Posterior cingulate gyrus (tissue), 11 donors: ENCODE measurements at places on chromosomes 4 and X.

- no peak for DNase-seq
Measured at GRCh38 chr4:159682996-159683395, 580.1 kb downstream of the RAPGEF2 start.

DNA sequence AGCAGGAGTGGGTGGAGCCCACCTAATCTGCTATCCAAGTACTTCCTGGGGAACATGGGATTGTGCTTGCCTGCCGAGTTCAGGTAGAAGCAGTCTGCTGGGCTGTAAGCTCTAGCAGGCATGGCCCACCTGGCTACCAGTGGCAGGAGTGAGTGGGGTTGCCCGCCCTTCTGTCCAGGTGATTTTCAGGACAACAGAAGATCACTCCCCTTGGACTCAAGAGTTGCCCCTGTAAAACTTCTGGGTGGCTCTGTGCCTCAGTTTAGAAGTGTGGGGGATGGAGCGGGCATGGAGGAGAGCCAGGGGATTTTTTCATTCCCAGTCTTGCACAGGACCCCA lies 43.5 kb downstream of the NDST3 start:
- no peak for DNase-seq

DNA sequence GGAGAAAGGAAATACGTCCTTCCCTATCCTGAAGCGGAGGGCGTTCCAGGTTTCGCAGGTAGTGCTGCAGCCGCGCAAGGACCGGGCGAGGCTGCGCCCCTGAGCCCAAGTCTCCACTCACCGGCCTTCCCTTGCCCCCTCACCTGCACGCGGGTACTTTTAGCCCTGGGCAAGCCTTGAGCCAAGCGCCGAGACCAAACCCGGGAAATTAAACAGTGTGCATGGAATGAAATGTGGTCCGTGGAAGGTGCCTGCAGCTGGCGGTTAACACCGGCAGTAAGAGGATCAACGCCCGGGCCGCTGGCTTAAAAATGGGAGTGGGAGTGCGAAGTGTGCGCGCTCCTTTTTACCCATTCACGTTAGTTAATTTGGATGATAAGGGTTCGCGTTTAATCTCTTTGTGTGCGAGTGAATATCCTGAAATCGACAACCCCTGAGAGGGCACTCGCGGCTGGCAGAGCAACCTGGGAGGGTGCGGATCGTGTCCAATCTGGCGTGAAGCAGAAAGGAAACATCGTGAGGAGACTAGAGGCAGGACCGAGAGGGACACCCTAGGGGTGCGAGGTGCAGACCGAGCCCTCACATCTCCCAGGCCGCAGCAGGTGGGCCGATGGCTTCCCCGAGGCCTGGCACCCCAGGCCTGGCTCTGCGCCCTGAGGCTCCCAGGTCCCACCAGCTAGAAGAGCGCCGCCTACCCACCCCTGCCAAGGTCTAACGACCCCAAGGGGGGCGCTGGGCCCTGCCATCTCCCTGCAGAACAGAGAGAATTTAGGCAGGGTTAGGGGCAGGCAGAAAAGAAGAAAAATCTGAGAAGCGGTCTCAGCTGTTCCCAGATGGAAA lies 2.0 kb upstream of the HELT start:
- DNase-seq = no peak

GRCh38 chr4:113869743-113870375 lies 108.3 kb upstream of the CAMK2D start:
- DNase-seq = no peak

DNA sequence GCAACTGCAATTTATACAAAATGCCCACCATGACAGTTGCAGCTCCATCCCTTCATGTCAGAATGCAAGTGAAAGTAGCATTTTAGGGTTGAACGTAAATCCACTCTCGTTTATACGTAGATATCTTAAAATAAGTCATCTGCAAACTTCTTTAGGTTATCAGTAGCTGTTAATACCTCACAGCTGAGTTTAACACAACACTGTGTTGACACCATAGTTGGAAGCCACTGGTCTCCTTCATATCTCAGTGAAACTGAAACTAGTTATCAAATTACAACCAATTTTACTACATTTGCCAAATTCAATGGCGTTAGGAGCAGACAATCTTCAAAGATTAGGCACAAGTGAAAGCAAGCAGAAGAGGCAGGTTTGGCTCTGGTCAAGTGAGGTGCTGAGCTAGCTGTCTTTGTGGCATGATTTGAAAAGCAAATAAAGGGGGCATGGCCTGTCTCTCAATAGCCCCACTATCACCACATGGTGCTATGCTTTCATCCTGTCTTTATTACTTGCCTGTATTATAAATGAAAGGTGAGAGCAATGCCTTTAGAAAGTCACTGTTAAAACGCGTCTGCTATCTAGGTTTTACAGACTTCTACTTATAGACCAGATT lies 12.3 kb downstream of the PPP3CA start:
- DNase-seq = no peak

- peak; percentile 40 for DNase-seq
Measured at GRCh38 chrX:129701624-129702069, 37.1 kb upstream of the XPNPEP2 start.

DNA sequence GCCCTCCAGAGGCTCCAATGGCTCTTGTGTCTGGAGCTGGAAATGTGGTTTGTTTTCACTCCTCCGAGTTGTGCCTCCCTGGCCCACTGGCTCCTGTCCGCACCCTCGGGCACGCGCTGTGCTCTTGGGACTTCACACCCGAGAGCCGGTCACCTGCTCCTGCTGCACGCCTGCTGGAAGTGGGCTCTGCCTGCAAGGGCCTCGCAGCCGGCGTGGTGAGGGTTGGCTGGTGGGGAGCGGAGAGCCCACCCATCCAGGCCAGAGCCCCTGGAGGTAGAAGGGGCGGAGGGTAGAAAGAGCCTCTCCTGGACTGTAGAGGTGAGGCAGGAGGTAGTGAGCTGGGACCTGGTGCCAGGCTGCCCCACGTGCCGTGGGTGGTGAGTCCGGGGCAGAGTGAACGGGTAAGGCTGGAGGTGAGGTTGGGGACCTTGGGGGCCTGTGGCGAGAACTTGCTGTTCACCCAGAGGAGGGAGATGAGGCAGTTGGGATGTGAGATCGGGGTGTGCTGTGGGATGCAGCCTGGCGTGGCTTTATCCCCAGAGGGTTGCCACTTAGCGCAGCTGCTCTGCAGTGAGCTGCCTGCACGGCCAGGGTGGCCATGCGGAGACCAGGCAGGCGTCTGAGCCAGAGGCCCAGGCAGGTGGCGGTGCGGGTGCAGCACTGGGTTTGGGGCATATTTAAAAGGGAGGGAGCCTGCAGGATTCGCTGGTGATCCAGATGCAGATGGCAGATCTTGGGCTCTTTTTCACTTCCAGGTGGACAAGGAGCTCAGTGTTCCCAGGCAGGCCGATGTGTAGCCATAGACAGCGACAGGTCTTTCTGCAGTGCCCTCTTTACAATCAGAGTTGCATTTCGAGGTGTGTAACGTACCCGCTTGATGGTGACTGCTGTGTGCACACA lies 48.8 kb downstream of the PCGF3 start:
- DNase-seq = no peak
